ENCODE measurements at places on chromosomes 12 and 14.

GRCh38 chr12:29762637-29763300, 21.0 kb downstream of the TMTC1 start:
- DNase-seq: no peak

- DNase-seq: no peak
Measured at GRCh38 chr14:96038920-96039632, at the start of gene C14orf132. TSS of gene C14orf132 (plus strand) at chr14:96039362. CDS start at chr14:96039501, 139 bp downstream.

GRCh38 chr12:12715459-12716150, 1.6 kb upstream of the CDKN1B start:
- no peak for DNase-seq

DNA sequence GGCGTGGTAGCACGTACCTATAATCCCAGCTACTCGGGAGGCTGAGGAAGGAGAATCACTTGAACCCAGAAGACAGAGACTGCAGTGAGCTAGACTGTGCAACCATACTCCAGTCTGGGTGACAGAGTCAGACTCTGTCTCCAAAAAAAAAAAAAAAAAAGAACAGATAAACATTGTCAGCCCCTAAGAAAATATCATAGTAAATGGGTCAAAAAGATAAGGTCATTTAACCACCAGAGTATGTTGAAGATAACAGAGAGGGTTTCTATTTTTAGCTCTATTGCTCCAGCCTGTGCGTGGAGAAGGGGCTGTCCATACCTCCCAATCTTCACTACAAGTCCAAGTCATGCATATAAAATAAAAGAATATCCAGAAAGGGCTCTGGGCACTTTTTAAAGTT, 15.4 kb downstream of the LGMN start:
- DNase-seq: no peak

- no peak for DNase-seq
Measured at GRCh38 chr14:70149596-70150165, 39.1 kb downstream of the SLC8A3 start.

DNA sequence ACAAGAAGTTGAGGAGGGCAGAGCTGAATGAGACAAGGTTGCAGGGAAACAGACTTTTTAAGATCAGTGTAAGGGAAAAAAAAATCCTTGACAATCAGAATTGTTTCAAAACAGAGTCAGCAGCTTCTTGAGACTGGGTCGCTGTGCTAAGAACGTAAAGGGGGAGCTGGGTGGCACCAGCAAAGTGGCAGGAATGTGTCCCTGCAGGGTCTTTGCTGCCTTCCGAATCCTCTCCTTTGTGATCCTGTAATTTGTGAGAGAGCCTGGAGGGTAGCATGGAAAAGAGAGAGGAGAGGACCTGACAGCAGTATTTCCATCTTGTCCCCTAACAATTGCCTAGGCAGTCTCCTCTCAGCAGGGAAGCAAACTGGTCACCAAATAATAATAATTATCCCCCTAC, 472.8 kb downstream of the RGS6 start:
- DNase-seq: no peak

GRCh38 chr14:34050606-34051005, 99.7 kb upstream of the EGLN3 start:
- DNase-seq: no peak

DNA sequence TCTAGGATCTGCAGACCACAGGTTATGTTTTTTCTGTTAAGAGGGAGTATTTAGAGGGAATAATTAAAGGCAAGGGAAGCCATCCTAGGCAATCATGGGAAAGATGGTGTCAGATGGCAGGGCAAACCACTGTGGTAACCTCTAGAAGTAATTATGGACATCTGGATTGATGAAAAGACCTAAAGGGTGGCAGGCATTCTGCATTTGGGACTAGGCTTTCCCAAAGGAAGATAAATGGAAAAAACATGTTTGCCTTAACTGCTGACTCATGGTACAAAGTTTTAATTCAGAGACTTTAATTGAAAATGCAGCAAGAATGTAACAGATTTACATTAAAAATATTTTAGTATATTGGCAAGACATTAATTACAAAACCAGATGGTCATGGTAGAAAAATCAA, 88.1 kb downstream of the TMEM30B start:
- no peak for DNase-seq

DNA sequence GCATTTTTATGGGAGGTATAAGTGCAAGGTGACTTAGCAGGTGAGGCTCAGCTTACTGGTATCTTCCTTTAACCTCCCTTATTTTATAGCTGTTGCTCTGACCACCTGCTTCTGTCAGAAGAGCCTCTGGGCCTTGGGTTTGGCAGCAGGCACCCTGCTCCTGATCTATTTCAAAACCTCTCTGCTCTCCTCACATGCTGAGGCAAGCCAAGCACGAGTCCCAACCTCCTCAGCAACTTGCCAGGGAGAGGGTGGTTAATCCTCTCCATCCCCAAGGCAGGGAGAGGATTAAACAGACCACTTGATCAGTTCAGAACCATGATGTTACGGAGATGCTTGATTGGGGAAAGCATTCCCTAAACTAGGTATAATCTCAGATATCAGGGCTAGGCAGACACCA, 5.4 kb downstream of the PLEKHH1 start:
- peak; percentile 69 for DNase-seq

DNA sequence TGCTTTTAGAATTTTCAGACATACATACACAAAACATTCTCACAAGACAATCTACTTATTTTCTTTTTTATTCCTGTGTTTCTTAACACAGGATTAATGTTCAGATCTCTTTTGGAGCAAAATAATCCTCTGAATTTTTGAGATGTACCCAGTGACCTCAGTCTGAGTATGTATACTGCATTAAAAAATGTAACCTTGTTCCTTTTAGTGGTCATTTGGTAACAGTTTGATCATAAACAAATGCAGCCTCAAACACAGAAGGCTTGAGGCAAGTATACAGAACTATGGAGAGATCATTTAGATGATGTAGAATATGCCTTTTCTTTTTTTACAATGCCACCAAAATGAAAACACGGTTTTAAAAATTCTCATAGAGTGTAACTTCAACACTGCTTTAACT, 9.7 kb downstream of the HIF1A start:
- DNase-seq: no peak

DNA sequence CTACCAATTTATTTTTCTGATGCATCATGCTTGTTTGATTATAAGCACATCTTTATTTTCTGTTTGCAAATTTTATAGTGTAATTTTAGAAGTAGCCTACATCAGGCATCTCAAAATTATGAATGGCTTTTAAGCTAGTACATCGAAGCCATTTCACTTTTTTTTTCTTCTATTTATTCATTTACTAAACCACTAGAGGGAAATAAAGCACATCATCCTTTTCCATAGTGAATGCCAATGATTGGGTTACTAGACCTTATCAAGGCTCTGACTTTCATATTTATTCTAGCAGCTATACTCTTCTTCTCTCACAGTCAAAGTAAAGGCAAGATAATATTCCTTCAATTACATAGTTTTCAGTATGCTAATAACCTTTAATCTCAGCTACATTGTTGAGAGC, 736.4 kb upstream of the LRFN5 start:
- DNase-seq: no peak

DNA sequence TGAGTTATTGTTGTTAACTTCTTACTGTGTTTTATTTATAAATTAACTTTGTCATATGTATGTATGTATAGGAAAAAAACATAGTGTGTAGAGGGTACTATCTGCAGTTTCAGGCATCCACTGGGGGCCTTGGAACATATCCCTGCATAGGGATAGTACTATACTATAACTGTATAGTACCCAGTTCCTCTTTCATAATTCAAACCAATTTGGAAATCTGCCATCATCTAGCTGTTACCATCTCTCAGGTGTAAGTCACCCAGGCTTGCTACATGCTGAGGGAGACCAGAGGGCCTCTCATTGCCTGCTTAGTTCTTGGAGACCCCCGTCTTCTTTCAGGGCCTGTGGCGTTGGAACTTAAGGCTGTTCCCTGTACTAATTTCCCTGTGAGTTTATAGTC, 12.9 kb upstream of the DCD start:
- DNase-seq: no peak

DNA sequence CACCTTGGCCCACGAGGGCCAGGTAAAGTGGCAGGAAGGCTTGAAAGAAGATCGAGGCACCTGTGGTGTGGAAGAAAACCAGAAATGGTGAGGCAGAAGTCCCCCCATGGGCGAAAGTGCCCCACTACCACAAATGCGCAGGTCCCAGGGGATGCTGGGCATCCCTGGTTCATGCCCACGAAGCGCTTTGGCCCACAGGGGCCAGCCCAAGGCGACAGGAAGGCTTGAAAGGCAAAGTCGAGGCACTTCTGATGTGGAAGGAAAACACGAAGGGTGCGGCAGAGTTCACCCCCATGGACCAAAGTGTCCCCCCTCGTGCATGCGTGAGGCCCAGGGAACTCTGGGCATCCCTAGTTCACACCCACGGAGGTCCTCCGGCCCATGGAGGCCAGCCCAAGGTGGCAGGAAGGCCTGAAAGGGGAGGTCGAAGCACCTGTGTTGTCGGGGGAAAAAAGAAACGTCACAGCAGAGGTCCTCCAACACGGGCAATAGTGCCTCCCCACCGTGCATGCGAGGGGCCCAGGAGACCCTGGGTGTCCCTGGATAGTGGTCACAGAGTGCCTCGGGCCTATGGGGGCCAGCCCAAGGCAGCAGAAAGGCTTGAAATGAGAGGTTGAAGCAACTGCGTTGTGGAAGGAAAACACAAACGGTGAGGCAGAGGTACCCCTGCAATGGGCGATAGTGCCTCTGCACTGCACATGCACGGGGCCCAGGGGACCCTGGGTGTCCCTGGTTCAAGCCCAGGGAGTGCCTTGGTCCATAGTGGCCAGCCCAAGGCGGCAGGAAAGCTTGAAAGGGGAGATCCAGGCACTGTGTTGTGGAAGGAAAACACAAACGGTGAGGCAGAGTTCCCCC, 373.9 kb downstream of the ALG10 start:
- DNase-seq: no peak

DNA sequence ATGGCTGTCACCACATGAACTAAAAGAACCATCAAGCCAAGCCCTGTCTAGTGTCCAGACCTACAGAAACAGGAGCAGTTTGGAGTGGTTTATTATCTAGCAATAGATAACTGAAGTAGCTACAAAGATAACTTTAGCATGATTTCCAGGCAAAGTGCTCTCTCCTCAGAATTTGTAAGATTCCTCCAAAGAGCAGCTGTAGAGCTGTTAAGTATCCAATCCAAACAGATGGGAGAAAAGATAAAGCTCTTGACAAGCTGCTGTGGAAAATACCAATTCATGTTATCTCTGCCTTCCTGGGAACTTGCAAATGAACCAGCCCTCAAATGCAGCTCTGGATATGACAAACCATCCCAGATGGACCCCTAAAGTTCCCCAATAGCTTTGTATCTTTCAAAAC, 78.9 kb upstream of the RESF1 start:
- DNase-seq: no peak

- no peak for DNase-seq
Measured at GRCh38 chr12:58455136-58455535, 465.2 kb downstream of the LRIG3 start.

DNA sequence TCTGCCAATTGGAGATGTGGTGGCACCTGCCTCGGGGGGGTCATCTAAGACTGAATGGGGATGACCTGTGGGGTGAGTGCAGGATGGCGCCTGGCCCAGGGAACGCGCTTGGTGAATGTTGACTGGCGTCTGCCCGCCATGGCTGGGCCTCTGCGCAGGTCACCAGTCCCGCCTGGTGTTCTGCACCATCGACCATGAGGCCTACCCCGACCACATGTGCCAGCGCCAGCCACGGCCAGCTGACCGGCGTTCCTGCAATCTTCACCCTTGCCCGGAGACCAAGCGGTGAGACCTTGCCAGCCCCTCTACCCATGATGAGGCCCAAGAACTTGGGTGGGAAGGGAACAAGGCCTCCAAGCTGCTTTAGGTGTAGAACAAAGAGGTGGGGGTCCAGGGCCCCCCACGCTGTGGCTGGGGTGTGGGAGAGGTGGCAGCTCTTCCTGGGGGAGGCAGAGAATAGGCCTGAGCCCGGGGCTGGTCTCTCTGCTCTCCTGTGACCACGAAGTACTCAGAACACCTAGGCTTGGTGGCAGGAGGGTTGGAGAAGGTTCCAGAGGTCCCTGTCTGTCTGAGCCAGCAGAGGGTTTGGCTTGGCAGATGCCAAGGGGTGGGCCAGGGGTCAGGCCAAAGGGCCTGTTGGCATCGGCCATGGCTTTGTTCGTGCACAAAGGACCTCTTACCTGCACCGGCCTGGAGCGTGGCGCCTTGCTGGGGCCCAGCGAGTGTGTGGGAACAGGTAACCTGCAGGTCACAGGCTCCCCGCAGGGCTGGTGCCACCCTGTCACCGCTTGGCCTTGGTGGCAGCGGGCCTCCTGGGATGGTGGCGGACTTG, 15.4 kb downstream of the PAPLN start:
- no peak for DNase-seq

- DNase-seq: no peak
Measured at GRCh38 chr12:26782372-26783130, 50.4 kb downstream of the ITPR2 start.

- DNase-seq: no peak
Measured at GRCh38 chr12:50058743-50059312, 1.4 kb downstream of the ASIC1 start.

DNA sequence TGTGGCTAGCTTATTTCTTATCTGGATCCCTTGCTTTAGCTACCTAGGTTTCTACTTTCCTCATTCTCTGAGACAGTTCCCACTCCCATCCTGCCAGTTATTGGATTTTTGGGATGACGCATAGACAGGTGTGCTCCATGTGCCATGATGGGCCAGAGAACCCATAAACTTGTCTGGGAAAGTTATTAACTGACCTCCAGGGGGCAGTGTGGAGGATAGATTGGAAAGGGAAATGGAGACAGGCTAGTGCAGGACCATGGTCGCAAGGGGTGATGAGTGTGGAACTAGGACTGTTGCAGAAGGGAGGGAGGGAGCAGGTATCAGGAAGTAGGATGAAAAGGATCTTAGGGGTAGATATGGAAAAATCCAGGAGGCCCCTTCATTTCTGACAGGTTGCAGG, 80.3 kb downstream of the ESRRB start:
- no peak for DNase-seq

GRCh38 chr14:28776482-28777266, 10.1 kb downstream of the FOXG1 start:
- no peak for DNase-seq

DNA sequence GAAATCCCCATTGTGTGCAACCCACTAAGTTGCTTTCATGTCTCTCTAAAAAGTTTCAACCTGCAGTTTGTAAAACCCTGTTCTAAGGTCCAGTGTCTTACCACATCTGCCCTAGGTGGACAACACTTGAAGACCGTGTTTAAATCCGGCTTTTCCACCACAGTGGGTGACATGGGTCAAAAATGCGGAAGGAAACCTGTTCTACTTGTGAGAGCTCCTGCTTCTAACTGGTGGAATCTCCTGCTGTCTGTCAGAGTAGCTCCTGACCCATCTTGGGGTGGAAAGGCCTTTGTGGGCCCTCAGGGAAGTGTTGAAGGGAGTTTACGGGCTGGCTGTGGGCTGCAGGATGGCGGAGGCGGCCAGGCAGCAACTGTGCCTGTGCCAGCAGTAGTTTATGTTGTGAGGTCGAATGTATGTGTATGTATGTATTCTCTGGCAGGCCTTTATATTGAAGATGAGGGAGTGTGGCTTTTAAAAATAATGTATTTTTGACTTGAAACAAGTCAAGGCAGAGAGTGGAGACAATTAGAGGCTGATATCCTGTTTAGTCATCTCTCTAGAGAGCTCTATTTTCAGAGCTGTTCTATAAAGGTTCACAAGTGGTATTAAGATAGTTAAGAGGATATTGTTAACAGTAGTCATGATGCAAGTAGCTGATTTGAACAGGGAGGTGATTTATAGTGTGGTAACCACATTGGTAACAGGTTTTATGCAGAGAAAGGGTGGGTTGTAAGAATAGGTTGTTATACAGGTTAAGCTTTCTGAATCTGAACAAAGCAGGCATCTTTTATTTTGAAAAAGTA, 67.0 kb downstream of the PRKCH start:
- no peak for DNase-seq

- DNase-seq: no peak
Measured at GRCh38 chr14:98926801-98927200, 345.2 kb downstream of the BCL11B start.

Data from retinal pigment epithelial cell (primary cell).